ENCODE measurements at places on chromosomes 1 and 21.

DNA sequence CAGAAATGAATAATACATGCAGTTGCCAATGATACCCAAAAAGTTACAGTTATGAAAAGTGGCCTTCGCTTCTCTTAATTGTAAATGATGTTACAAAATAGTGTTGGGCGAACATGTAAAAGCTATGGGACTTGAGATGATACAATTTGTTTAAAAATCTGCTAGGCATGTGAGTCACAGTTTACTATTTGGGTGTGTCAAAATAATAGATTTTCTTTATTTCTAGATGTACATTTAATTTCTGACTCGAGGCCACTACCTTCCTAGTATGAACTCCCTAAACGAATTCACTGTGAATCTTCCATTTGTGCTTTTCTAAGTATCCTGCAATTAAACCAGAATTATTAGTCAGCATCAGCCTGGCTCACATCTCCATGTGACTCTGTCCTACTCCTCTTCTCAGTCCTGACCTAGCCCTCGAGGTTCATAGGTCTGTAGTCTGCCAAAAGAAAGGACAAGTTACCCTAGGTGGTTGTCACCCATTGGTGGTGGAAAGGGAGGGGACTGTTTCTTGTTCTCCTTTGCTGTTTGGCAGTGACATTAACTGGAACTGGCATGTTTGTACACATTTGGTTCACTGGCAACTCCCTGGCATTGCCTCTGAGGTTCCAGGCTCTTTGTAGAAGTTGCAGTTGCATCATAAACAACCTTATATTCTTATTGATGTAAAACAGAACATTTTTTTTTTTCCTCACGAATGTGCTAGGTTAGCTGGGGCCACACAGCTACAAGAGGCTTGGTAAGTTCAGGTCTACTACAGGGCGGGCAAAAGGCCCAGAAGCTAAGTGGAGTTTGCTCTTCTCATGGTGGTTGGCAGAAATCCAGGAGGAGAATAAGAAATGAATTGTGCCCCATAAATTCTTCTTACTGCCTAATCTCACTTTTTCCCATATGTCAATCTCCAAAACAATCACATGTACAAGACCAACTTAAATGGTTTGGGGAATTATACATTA is 746.5 kb upstream of the ADAMTS5 start:
- no peak for DNase-seq

GRCh38 chr1:239526391-239526790 is 140.0 kb downstream of the CHRM3 start:
- DNase-seq: no peak

DNA sequence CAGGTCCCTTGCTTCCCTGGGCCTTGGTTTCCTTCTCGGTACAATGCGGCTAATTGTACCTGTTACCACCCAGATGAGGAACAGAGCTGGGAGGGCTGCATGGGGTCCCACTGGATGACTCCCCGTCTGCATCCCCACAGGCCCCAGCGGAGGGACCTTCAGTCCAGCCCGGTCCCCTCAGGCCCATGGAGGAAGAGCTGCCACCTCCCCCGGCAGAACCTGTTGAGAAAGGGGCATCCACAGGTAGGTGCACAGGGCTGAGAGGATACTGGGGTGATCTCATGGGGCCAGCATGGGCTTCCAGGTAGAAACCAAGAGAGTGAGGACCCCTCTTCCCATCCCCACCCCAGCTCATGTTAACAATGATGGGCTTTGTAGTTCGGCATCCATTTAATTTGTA is 9.8 kb downstream of the FBLIM1 start:
- DNase-seq: no peak

GRCh38 chr1:155717041-155717440 is 28.1 kb downstream of the DAP3 start:
- DNase-seq: no peak

- DNase-seq: no peak
Observed at GRCh38 chr1:36183309-36183856, 27.4 kb downstream of the MAP7D1 start.

DNA sequence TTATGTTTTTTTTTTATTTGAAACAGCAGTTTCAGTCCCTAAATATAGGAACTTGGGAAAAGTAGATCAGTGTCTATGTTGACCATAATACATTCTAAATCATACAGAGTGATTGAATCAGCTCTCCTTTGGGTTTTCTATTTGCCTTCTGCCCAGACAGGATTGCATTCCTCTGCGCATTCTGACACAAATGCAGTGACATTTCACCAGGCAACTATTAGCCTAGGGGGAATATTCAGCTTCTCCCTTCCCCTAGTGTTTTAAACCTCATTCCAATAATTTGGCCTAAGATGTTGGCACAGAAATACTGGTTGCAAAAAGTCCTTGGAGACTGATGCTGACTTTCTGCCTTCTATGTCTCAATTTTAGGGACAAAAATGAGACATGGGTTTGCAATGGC is 172.8 kb downstream of the PTGER3 start:
- DNase-seq: no peak

DNA sequence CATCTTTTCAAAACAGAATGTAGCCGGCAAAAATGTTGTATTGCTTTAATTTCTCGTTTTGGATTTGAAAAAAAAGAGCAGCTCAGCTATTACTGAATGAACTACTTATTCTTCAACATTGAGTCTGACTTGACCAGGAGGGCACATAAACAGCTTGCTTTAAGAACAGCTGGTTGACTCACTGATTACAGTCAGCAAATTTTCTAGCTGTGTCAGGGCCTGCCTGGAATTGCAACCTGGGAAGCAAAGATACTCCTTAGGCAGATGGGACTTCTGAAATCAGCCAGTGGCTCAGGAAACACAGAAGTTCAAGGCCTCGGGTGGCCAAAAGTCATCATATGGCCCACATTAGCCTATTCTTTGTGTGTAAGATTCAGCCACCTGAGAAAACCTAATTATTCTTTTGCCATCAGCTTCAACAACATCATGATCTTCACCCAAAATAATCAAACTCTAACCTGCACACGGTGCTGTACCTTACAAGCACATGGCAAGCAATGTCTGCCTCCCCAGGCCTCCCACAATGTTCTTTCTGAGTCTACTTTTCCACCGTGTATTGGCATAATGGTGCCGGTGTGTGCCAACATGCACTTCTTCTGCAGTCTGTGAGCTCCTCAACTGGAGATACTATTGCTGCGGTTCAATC is 307.2 kb downstream of the HHIPL2 start:
- no peak for DNase-seq

DNA sequence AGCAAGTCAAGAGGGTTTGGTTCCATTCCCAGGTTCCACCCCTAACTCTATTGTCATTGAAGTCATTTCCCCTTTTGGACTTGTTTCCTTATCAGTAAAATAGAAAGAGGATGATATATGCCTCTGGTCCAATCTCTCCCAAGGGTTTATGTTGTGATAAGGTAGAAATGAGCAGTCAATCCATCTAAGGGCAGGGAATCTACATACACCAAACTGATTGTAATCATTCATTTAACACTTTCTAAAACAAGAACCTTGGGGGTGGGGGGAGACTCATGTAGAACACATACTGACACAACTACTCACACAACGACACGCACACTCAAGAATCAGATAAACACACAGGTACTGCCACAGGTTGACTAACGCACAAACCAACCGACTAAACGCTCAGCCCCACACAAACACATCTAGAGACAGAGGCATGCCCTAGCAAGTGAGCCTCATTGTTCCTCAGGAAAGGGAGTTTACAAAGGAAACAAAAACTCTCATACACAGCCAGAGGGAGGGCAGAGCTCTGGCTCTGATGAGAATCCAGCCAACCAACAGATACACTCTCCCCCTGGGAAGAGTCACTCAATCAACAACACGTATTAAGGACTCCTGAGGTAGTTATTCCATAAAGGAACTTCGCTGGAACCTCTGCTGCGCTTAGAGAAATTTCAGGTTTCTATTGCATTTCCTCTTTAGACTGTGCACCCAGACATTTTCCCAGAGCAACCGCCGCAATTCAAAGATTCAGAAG is 1.0 kb downstream of the F11R start:
- DNase-seq: peak; percentile 74

DNA sequence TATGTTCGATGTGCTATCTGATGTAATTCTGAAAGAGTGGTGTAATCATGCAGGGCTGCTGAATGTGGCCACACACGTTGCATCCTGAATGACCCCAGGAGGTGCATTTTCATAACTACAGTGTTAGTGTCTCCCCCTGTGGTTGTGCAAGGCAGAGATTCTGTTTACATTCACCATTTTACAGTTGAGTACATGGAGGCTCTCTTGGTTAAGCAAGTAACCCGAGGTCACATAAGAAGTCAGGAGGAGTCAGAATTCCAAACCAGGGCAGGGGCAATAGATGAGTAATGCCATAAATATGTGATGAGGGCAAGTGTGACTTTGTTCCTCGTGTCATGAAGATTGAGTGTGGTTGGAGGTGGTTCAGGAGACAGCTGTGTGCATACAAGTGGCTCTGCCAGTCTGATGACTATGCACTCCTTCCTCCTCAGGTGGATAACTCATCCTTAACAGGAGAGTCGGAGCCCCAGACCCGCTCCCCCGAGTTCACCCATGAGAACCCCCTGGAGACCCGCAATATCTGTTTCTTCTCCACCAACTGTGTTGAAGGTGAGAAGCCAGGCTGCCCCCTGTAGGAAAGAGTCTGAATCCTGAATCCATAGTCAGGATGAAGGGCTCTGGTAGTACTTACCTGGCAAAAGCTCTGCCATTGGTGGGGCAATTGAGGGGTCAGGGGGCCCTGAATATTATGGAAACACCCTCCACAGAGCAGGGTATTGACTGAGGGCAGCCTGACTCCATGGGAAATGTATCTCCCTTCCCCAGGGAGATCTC is 9.3 kb downstream of the ATP1A2 start:
- no peak for DNase-seq

GRCh38 chr1:242187171-242187570 is 188.3 kb upstream of the MAP1LC3C start:
- no peak for DNase-seq

- no peak for DNase-seq
Observed at GRCh38 chr1:8676072-8676471, 141.4 kb downstream of the RERE start.

DNA sequence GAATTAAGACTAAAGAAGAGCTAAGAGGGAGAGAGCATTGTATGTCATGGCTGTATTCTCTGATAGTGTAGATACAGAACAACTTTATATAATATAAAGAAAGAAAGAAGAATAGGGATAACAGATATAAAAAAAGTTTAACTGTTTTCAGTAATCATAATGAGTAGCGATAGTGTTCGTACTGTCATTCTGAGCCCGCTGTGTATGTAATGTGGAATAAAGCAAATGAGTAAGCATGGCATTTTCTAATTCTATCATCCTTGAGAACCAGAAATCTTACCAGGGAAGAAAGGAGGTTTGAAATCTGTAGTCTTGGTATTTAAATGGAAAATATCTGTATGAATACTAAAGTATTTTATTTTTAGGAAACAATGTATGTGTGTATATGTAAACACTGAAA is 46.7 kb upstream of the SSX2IP start:
- no peak for DNase-seq

Data from neural progenitor cell (in vitro differentiated cells).